ENCODE measurements at places on chromosomes 4 and X.
A peak's percentile ranks its signal among the peaks of the same experiment; 100 is the strongest.

GRCh38 chr4:22238742-22239141 is 277.1 kb downstream of the ADGRA3 start:
- DNase-seq: no peak

DNA sequence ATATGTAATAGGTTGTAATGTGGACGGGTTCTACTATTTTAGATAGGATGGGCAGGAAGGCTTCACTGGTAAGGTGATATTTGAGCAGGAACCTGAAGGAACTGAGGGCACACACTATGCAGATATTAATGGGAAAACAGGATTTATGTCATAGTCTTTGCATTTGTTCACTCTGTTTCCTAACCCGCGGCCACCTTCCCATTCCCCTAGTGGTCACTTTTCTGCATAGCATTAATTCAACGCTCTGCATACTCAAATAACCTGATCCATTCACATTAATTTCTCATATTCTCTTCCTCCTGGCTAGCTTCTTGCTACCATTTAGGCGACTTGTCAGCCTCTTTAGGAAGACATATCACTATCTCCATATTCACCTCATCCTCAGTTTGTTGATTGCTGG is 61.5 kb downstream of the GSPT2 start:
- no peak for DNase-seq

GRCh38 chrX:69564665-69565064 is 51.2 kb upstream of the EDA start:
- DNase-seq: no peak

DNA sequence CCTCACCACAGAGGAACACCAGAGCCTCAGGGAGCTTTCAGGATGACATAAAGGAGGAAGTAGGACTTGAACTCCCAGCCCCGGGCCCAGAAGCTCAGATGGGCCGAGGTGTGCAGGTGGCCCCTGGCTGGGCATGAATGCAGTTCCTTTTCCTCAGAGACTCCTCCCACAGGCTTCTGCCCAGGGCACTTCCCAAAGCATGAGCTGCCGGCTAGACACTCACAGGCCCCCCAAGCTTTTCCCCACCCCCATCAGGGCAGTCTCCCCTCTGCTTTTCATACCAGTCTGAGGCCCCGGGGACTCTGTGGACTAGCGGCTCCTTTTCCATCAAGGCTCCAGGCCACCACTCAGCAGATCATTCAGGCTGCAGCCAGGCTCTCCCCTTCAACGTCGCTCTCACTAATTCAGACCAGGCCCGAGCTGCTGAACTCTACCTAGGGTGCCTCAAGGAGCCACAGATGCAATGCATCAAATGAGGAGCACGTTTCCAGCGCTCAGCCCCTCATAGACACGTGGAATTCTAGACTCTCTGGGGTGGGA is 36.9 kb downstream of the HMX1 start:
- DNase-seq: peak; percentile 24

DNA sequence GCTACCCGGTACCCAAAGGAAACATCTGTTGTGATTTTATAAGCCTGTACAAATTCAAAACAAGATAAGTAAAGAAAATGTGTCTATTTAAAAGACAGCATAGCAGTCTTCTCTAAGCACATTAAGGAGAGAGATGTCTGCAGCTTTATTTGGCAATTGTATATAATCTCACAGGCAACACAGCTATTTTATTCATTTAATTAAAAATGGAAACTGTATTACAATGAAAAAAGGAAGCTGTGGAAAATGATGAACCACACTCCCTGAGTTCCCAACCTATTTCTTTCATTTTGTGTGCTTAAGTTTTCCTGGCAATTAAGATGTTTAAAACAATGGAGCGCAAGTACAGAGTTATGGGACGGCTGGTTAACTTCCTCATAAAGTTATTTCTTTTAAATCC is 78.4 kb downstream of the CBLL2 start:
- DNase-seq: no peak

- no peak for DNase-seq
Observed at GRCh38 chr4:37392521-37393255, 148.1 kb downstream of the NWD2 start.

GRCh38 chrX:27555514-27555913 is 34.6 kb upstream of the DCAF8L2 start:
- DNase-seq: no peak

GRCh38 chr4:106454581-106454980 is 86.0 kb upstream of the GIMD1 start:
- no peak for DNase-seq

- peak; percentile 60 for DNase-seq
Observed at GRCh38 chr4:125313497-125313896, 1.3 kb upstream of the FAT4 start.

GRCh38 chrX:53073115-53073586 is 9.0 kb upstream of the TSPYL2 start:
- DNase-seq: no peak

GRCh38 chrX:35244796-35245508 is 302.4 kb downstream of the FAM47B start:
- no peak for DNase-seq

- no peak for DNase-seq
Observed at GRCh38 chr4:155734065-155734464, 24.8 kb upstream of the GUCY1B1 start.

DNA sequence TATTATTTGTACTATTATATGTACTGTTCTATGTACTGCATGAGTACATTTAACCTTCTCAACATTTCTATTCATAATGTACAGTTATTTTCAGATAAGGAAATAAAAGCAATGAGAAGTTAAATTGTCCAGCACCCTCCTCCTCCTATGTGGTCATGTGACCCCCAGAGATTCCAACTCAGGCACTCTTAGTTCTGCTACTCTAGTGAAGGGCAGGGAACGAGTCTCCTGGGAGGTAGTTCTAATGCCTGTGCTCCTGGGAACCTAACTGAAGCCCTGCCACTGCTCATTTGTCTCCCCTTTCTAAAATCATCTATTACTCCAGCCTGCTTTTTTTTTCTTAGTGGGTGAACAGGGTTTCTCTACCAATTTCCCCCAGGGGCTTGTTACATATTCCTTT is 105.9 kb upstream of the GPRIN3 start:
- no peak for DNase-seq

DNA sequence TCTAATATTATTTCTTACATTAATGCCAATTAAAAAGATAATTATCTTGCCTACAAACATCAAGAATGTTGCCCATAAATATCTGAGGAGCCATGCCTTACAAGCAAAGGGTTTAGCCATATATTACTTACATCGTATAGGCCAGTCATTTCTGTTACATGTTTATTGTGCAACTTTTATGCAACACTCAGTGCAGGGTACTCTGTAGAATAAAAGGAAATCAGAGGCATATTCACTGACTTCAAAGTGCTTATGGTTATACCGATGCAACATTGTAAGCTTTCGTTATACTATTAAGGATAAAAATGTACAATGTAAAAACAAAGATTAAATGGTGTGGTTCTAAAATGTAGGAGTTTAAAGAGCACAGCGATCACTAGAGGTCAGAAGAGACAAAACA is 315.9 kb downstream of the PCDH10 start:
- DNase-seq: no peak

DNA sequence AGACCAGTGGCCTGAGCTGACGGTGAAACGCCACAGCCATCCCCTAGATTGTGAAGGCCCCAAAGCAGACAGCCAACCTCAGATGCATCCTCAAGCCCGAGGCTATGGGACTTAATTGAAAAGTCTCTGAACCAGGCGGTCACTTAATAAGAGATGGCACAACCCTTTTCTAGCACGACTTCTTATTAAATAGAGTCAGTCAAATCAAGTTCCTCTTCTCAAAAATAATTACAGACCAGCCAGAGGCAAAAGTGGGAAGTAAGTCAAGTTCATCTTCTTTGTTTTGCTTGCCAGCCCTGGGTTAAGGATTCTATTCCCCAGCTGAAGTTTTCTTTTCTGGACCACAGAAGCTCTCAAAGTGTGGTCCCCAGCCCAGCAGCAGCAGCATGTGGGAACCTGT is 9.7 kb upstream of the SH3KBP1 start:
- DNase-seq: no peak

GRCh38 chr4:169131556-169132208 is 121.6 kb upstream of the CBR4 start:
- DNase-seq: no peak

- no peak for DNase-seq
Observed at GRCh38 chr4:8575457-8575856, 4.7 kb upstream of the GPR78 start.

DNA sequence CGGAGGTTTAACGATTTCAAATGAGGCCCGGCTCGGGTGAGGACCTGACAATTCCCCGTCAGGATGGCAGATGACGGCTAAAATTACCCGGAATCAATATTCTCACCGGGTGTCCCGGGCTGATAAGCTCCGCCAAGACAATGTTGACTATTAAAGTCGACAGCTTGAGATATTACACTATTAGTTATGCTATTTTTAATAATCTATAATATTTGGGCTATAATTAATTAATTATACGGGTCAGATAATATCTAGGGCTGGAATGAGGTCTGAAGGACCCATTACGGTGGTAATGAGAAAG is 9.4 kb upstream of the NKX1-1 start:
- DNase-seq: no peak

- no peak for DNase-seq
Observed at GRCh38 chr4:48090621-48091020, 43.4 kb downstream of the TXK start.

GRCh38 chr4:110793890-110794554 is 171.1 kb upstream of the PITX2 start:
- no peak for DNase-seq

- no peak for DNase-seq
Observed at GRCh38 chrX:41145920-41146608, 60.8 kb downstream of the USP9X start.

GRCh38 chrX:139158256-139158655 is 372.3 kb upstream of the F9 start:
- no peak for DNase-seq

- DNase-seq: no peak
Observed at GRCh38 chr4:74255096-74255495, 53.2 kb upstream of the EPGN start.

- DNase-seq: no peak
Observed at GRCh38 chr4:29553846-29554245, 1166.3 kb upstream of the PCDH7 start.

GRCh38 chrX:44178274-44179053 is 165.0 kb downstream of the EFHC2 start:
- no peak for DNase-seq

- no peak for DNase-seq
Observed at GRCh38 chrX:38347136-38347535, 5.3 kb upstream of the OTC start.

DNA sequence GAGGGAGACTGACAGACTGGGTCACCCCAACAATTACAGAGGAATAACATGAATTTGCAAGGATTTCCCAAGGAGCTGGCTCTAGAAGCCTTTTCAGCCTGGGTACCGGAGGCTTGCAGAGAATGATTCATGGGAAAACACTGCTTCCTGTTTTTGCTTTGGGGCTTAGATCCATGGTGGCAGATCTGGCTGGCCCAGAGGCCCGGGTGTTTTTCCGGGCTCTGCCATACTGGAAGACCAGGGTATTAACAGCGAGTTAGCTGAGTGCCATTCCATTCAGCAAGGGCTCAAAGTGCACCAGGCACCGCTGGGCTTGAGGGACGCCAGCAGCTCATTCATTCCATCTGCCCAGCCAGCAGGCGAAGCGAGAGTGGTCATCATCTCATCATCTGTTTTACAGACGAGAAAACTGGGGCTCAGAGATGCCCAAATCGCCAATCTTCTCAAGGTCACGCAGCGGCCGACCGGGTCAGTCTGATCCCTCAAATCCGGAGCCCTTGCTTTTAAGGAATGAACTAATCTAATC is 1.3 kb downstream of the WDR1 start:
- no peak for DNase-seq

GRCh38 chrX:118156254-118156952 is 39.8 kb upstream of the KLHL13 start:
- DNase-seq: no peak

- DNase-seq: no peak
Observed at GRCh38 chr4:19379191-19379708, 872.5 kb upstream of the SLIT2 start.

DNA sequence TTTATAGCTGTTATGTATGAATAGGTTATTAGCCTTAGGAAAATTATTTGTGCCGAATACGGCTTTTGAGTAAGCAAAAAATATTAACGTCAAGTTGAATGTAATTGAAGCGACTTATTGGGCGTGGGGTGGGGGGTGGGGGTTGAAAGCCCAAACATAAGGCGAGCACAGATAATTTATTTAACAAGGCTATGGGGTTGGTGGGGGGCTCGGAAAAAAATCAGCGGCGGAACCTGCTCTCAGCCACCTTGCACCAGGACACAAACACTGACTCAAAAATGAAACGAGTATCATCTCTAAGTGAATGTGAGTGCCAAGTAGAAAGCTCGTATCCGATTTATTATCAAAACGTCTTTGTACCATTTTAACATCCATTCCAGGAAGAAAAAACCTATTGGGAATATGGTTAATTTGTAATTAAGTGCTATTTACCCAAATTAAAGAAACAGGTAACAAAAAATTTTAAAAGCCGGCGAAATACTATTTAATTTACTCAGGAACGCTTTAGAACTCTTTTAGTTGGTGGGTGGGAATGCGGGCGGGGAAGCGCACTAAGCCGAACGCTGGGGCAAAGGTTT is 902 bp upstream of the LARP1B start:
- no peak for DNase-seq

- no peak for DNase-seq
Observed at GRCh38 chr4:48368389-48368788, 27.1 kb downstream of the SLAIN2 start.

GRCh38 chrX:155767876-155768769 is 113.0 kb upstream of the VAMP7 start:
- DNase-seq: no peak

GRCh38 chr4:57214654-57215411 is 104.6 kb upstream of the IGFBP7 start:
- DNase-seq: no peak

DNA sequence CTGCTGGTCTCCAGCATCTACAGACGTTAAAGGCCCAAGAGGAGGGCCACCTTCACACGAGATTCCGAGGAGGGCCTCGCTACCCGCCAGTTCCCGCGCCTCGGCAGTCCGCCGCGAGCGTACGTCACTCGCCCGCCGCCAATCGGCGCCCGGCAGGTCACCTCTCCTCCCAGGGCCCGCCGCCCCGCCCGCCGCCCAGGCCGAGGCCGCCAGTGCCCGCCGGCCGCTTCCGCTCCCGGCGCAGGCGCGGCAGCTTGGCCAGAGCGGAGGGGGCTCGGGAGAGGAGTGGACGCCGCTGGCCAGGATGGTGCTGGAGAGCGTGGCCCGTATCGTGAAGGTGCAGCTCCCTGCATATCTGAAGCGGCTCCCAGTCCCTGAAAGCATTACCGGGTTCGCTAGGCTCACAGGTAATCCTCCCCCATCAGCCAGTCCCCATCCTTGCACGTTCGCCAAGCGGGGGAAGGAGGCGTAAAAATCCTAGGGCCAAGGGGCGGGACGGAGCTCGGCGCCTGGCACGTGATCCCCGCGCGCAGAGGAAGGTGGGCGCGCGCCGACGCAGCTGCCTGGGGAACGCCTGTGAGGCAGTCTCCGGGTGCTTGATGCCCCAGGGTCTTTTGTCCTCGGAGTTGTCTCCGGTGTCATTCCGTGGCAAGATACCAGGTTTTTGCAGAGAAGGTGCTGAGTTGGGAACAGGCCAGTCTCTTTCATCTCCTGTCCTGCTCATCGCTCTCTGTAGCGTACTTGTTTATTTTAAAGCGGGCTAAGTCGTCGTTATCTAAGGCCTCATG is at the start of gene CISD2:
TSS of gene CISD2 (plus strand) at position 212 of the 788 bp plus-strand sequence. CDS start at position 305, 93 bp downstream.
- DNase-seq: peak; percentile 95

Data from right forelimb (tissue), 1 donor.